Cardiac muscle cell (in vitro differentiated cells and primary cell): ENCODE measurements at places on chromosomes 16 and 17. TPM values are rescaled to one million over a fixed set of nuclear protein-coding genes. Genes with fewer than 3 reads are reported as not detected.

NGFR gene
- polyA plus RNA-seq: 12.2 and 27.0 TPM in 2 replicates

HNF1B gene
- not detected in 2 replicates for polyA plus RNA-seq

CBFB gene
- 66.3 and 78.5 TPM in 2 replicates for polyA plus RNA-seq

KRT14 gene
- 0.20 TPM in 1 of 2 replicates, not detected in the other for polyA plus RNA-seq
